ENCODE measurements at places on chromosomes 16 and 17.

GRCh38 chr17:61420052-61420451 lies 20.4 kb downstream of the TBX2 start:
- DNase-seq, result no peak

DNA sequence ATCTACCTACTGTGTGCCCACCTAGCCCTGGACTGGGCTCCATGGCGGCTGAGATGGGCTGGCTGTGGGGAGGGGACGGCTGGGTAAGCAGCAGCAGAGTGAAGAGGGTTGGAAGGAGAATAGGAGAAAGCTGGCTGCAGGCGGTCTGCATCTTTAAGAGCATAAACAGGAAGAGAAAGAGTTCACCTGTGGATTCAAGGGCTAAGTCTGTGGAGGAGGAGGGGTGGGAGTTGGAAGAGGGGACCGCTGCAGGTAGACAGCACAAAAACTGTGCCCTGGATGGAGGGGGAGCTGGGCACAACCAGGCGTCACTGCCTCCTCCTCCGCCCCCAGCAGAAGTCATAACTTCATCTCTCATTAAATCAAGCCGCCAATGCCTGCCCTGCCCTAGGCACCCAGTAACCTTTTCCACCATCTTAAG lies 677 bp downstream of the SLC13A2 start:
- DNase-seq, result no peak

- no peak for DNase-seq
These were observed 42.0 kb upstream of the ZNF469 start for GRCh38 chr16:88340755-88341150.

DNA sequence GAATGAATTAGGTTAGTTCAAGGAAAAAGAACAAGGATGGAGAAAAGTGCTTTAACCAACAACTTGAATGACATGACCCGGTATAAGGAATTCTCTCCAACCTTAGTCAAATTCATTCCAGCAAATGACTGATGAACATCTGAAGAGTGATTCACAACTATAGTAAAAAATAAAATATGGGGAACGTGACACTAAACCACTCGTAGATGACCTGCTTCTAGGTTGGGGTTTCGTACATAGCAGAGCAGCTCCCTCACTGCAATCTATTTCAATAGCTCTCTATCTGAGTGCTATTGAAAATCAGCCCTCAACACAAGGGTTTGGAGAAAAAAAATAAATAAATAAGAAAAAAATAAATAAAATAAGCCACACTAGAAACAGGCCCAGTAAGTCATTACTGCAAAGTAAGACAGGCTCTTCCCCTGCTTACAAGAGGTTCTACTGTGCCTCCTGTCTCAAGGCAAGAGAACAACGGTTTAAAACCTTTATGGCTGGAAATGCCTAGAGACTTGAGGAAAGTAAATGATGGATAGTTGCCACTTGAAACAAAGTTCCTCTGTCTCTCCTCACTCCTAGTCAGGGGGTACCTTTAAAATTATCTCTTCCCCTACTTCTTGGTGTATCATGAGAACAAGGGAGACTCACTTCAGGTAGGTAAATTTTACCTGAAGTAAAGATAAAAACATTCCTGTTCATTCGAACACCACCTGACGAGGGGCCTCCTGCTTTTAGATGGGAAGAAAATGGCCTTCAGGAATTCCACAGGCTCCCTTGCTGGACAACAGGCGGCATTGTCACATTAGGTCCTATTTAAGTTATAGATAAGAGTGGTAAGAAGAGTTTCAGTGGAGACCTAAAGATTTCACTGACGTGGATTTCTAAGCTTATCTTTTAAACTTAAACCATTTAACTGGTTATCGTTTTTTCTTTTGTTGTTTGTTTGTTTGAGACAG lies 20.5 kb downstream of the COG7 start:
- no peak for DNase-seq

GRCh38 chr16:81767987-81768592 lies 11.0 kb upstream of the PLCG2 start:
- DNase-seq, result no peak

DNA sequence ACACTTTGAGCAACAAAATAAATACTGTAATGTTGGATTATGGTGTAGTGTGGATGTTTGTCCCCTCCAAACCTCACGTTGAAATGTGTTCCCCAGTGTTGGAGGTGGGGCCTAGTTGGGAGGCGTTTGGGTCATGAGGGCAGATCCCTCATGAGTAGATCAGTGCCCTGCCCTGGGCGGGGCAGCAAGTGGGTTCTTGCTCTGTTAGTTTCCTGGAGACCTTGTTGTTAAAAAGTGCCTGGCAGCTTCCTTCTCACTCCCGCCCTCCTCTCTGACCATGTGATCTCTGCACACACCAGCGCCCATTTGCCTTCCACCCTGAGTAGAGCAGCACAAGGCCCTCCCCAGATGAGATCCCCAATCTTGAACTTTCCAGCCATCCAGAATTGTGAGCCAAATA lies 67.7 kb downstream of the MPRIP start:
- DNase-seq, result no peak

GRCh38 chr16:12904329-12904671 lies 2.9 kb downstream of the SHISA9 start:
- no peak for DNase-seq

GRCh38 chr17:28975646-28976045 lies 24.3 kb upstream of the PHF12 start:
- DNase-seq, result no peak

- no peak for DNase-seq
These were observed 91.3 kb downstream of the ENGASE start for GRCh38 chr17:79165756-79166473.

DNA sequence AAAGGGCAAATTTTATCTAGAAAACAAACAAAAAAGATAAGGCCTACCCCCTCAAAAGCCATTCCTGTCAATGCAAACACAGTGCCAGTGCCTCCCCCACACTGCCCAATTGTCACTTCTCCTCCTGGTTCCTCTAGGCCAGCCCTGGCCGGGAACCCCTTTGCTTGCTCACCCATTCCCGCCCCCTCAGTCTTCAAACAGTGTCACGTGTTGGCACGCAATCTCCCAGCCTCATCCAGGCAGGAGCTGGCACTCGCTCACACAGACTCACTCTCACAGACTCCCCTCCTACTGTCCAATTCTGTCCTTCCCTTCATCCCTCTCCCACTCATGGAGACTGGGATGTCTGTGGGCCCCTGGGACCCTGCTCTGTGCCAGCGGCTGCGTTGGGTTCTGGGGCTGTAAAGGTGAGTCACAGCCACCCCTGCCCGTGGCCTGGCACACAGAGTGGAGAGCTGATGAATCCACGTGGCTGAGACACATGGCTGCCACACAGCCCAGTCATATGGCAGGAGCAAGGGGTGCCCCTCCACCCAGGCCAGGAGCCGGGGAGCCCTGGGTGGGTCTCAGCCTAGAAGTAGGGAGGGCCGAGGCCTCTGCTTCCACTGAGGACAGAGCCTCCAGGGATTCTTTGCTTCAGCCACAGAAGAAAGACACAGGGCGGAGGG lies 54.8 kb downstream of the VAC14 start:
- DNase-seq, result peak; percentile 92

DNA sequence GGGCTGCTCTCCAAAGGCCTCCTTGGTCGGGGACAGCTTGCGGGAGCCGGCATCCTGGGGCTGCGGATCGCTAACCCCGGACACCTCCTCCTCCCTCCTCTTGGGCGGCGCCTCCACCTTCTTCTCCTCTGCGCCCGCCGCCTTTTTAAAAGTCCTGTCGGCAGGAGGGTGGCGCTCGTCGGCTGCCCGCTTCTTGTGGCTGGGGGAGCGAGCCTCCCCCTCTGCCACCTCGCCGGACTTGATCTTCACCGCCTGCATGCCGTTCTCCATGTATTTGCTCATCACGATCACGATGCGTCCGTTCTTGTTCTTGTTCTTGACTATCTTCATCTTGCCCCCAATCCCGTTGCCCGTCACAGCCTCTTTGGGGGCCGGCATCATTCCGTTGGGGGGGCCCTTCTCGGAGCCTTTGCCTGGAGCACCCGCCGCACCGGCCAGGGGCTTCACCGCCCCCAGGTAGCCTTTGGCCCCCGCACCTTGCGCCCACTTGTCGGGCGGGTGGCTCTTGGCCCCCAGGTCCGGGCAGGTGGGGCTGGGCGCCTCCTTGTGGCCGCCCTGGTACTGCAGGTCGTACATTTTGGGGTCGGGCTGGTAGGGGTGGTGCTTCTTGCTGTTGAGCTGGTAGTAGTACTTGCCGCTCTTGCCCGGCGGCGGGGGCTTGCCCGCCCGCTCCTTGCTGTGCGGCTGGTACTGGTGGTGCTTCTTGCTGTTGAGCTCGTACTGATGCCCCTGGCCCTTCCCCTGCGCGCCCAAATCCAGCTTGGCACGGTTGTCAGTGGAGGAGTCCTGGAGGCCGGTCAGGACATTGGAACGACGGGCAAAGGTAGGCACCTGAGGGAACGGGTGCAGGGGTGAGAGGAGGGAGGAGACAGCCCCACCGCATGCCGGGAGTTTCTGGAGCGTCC lies 4.4 kb downstream of the CBX4 start:
- DNase-seq, result no peak

DNA sequence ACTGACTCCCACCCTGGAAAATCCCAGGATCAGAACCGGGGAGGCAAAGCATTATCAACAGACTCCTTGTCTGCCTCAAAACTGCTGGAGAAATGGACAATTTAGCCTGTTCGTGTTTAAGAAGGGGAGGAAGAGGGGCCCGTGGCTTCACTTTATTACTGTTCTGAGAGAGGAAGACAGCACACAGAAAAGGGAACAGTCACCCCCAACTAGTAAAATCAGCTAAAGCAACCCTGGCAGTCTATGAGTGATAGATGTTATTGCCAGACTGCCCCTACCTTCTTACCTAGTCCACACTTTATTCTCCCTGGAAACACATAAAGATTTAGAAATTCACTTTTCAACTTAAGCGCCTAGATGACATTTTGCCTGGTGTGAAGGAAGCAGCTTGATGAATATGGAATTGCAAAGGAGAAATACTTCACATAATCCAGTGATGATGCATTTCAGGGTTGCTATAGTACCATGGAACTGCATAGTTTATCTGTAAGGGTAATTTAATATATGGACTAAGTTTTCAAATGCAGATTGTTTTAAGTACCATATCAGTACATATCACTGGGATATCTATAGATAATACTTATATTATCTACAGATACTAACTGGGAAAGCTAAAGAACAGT lies 36.9 kb upstream of the TRAP1 start:
- DNase-seq, result peak; percentile 43

DNA sequence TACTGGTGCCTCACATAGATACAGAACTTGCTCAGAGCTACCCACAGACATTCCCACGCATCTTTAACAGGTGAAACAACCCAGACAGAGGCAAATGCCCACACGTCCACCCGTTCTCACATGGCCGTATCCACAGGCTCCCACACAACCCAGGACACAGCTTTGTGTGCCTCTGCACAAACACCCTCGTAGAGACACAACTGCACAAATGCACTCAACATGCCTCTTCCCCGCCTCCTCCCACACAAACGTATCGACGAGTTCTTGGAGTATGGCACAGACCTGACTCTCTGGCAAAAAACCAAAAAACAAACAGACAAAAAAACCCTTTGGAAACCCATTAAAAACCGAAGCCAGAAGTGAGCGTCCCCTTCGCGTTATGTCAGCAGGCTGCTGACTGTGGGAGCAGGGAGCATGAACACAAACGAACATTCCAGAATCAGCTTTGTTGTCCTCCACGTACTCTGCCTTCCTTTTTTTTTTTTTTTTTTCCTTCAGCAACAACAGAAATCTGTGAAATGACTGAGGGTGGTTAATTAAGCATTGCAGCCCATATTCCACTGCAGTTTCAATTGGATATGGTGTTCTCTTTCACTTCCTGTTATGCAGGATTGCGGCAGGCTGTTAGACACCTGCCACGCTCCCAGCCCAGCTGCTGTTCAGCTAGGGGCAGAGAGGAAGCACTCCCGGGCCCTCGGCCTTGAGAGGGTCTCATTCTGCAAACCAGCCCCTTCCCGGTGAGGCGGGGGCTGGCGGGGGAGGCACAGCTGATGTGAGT lies 313.7 kb downstream of the MAF start:
- no peak for DNase-seq

DNA sequence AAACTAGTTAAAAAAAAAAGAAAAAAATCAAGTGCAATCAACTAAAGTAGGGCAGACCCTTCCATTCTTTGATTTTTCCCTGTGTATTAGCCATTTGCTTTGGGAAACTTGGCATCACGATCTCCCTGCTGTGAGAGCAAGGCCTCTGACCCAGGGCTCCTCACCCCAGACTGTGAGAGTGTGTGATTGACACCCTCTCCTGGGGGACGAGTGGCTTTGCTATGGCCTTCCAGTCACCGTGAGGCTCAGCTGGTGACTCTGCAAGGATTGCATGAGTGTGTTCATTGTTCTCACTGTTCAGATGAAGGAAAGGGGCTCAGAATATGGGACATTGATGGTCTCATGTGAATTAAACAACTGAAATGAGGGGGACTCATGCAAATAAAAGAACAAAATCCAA lies 69.0 kb upstream of the BCAR1 start:
- DNase-seq, result no peak

- no peak for DNase-seq
These were observed 260.6 kb downstream of the C16orf95 start for GRCh38 chr16:87056551-87056950.

- no peak for DNase-seq
These were observed 44.4 kb downstream of the BRD7 start for GRCh38 chr16:50324345-50324744.
